ENCODE measurements at places on chromosomes 11 and 22.

- DNase-seq = no peak
Observed at GRCh38 chr11:47111318-47111804, 65.3 kb downstream of the ARFGAP2 start.

- no peak for DNase-seq
Observed at GRCh38 chr11:4960877-4961276, 5.4 kb upstream of the OR51A2 start.

GRCh38 chr11:130653838-130654636, 205.6 kb downstream of the ADAMTS15 start:
- no peak for DNase-seq

GRCh38 chr11:2707736-2708135, 7.9 kb upstream of the KCNQ1OT1 start:
- DNase-seq = no peak

- DNase-seq = no peak
Observed at GRCh38 chr11:114762408-114762807, 84.1 kb downstream of the NXPE2 start.

- DNase-seq = no peak
Observed at GRCh38 chr11:14018441-14018840, 55.9 kb downstream of the SPON1 start.

GRCh38 chr11:3022300-3022967, 30.3 kb upstream of the NAP1L4 start:
- DNase-seq = no peak

GRCh38 chr11:120256178-120256577, 16.2 kb downstream of the POU2F3 start:
- no peak for DNase-seq

DNA sequence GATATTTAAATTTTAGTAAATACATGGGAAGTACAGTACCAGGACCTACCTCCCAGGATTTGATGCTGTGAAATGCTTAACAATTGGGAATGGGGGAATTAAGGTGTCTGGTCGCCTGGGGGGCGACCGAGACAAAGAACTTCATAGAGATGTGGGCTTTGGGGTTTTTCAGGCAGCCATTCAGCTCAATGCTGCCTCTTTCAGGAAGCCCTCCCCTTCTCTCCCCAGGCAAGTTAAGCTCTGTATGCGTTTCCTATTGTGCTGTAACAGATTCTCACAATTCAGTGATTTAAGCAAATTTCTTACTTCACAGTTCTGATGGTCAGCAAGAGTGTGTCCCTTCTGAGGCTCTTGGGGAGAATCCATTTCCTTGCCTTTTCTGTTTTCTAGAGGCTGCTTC, 53.8 kb downstream of the KIAA1671 start:
- DNase-seq = no peak

DNA sequence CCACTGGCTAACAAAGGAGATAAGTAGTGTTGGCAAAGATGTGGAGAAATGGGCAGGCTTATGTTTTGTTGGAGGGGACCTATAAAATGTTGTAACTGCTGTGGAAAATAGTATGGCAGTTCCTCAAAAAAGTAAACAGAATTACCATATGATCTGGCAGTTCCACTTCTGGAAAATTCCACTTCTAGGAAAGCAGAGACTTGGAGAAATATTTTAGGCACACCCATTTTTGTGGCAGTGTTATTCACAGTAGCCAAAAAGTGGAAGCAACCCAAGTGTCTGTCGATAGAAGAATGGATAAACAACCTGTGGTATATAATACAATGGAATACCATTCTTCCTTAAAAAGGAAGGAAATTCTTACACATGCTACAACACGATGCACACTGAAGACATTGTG, 57.0 kb upstream of the ADORA2A start:
- DNase-seq = no peak

- no peak for DNase-seq
Observed at GRCh38 chr22:20254975-20255946, 12.9 kb downstream of the RTN4R start.

DNA sequence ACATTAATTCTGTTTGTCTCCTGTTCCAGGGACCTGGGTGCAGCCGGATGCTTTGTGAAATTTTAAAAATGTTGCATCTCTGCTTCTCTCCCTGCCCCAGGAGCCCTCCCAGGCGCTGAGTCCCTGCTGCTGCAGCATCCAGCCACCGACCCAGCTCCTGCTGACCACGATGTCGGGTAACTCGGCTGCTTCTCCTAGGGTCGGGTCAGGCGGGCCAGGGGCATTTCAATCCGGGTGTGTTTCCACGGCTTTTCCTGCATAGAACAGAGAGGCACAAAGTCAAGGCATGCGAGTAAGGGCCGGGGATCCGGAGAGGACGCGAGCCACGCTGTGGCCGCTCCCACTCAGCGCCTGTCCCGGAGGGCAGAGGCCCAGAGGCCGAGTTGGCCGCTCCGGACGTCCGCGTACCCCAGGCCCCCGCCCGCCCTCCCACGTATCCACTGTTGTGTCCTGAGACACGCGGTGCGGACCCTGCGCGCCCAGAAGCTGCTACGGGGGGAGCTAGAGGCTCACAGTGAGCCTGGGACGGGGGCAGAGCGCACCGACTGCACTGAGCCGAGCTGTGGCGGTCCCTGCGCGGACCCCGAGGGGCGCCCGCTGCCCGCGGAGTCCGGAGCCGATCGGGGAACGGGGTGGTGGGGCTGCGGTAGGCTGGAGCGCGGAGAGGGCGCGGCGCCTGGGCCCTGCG, at the start of gene POU2AF3:
Gene POU2AF3 (plus strand): TSS at position 134 of the 688 bp plus-strand sequence. CDS start 36 bp downstream, at position 170.
- DNase-seq = no peak

GRCh38 chr11:31237819-31238760, 131.4 kb downstream of the DCDC1 start:
- DNase-seq = no peak

- DNase-seq = no peak
Observed at GRCh38 chr22:48218889-48219420, 1456.5 kb downstream of the TBC1D22A start.

DNA sequence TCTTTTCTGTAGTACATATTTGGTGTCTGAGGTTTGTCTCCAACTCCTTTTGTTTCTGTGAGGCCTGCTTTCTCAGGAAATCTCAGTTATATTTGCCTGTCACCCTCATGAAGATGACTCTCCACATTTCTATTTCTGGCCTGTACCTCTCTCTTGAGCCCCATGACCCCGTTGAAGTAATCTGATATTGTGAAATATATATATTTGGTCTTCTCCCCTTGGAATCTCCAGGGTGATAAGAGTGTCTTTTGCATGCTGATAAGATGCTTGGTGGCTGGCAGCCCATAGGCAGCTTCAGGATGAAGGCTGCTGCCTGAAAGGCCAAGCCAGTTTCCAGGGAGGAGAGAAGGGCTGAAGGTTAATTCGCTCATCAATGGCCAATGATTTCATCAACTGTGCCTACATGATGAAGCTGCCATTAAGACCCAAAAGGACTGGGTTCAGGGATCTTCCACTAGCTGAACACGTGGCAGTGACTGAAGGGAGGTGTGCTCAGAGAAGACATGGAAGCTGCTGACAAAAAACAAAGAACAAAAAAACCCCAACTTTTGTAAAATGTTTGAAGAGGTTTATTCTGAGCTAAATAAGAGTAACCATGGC, 67.4 kb downstream of the MICAL2 start:
- no peak for DNase-seq

GRCh38 chr11:111397034-111397433, 18.0 kb upstream of the POU2AF1 start:
- no peak for DNase-seq

GRCh38 chr22:41324821-41325528, 23.6 kb downstream of the ZC3H7B start:
- DNase-seq = no peak

DNA sequence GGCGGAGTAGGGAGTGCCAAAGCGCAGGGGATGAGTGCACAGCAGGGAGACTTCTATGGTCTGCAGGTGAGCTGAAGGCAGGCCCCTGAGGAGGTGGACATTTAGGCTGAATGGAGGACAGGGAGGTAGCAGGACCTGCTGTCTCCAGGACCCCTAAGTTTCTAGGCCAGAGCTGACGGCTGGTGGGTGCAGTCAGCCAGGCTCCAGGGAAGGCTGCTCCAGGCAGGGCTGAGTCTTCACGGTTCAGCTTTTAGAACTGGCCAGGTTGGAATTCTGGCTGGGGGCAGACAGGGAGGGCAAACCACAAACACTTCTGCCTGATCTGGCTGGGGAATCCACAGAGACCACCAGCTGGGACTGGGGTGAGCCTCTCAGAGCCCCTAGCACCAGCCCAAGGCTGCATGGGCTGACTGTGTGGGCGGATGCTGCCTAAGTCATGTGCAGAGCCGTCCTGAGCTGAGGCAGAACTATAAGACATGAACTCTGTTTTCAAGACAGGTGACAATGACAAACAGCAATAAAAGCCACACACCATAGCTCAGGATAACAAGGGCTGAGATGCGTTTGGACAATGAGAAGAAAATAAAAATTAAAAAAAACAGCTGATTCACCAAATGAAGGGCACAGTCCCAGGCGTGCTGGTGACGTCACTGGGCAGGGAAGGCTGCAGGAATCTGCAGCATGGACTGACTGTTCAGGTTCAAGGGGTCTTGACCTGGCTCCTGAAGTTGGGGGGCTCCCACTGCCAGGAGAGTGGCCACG, 10.4 kb upstream of the MALAT1 start:
- no peak for DNase-seq

GRCh38 chr11:29263971-29264682, 752.7 kb downstream of the KCNA4 start:
- no peak for DNase-seq

DNA sequence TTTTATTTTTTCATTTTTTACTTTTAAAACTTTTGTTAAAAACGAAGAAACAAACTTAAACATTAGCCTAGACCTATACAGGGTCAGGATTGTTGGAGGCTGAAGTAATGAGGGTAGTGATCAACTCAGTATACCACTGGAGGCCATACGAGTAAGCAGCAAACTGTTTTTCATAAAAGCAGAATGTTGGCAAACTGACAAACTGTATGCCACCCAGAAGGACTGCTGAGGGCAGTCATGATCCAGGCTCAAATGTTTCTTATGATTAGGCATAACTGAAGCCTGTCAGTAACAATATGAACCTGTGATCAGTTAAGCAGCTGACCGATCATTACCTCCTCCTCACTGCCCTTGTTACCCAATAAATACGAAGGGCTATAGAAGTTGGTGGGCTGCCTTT, 10.2 kb upstream of the SC5D start:
- no peak for DNase-seq

DNA sequence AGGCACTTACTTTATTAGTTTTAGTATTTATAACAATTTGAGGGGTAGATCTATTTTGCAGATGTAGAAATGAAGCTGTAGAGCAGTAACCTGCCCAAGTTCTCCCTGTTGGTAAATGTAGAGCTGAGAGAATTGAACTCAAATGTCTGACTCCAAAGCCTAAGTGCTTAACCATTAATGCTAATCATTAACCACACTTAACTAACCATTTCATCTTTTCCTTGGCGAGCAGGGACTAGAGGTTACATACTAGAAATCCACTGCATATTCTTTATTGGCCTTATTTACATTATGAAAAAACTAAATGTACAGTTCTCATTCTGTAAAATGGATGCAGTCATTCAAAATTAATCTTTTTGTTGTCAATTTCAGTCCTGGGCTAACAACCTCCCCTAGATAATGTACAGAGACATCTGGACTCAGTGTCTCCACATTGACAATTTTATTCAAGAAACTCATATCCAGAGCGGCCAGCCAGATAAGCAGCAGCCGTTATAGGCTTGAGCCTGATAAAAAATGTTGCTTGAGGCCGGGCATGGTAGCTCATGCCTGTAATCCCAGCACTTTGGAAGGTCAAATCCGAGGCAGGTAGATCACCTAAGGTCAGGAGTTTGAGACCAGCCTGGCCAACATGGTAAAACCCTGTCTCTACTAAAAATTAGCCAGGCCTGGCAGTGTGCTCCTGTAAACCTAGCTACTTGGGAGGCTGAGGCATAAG, 76.7 kb upstream of the PICALM start:
- no peak for DNase-seq

DNA sequence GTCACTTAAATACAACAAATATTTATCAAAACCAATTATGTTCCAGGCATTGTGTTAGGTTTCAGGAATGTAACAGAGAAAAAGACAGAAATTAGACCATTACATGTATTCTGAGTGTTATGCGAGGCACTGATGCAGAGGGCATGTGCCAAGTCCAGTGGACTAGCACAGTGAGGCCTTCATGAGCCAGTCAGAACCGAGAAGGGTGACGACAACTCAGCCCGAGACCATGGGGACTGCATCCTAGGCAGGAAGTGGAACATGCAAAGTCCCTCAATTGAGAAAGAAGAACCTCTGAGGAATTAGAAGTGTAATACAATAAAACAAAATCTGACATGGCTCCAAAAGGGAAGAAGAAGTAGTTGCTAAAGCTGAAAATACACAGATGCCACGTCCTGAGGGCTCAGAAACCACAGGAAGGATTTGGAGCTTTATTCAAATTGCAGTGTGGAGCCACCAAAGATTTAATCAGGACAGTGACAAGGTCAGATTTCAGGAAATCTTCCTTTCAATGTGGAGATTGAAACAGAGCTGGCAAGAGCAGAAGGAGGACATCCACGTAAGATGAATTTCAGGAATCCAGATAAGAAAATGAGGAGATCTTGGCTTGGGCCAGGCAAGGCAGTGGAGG, 529.6 kb downstream of the NTM start:
- DNase-seq = no peak

DNA sequence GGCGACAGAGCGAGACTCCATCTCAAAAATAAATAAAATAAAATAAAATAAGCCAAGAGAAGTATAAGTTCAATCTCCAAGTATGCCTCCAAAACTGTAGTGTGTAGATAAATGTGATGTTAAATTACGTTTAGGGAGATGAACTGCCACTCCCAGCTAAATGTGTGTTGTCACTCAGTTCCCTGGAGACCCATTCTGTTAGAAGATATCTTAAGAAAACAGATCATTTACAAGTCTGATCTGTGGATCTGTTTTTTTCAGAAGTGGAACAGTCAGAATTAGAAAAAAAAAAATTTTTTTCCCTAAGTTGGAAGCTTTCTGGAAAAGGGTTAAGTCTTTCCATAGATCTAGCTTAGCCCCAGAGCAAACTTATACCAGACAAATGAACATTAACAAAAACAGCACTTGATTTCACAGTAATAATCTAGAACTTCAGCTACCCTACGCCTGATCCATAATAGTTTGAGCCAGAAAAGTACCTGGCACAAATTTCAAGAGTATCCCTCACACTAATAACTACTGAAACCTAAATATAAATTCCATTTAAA, 18.2 kb downstream of the CELF1 start:
- no peak for DNase-seq

- DNase-seq = peak; percentile 57
Observed at GRCh38 chr22:46737976-46738646, at the start of gene CERK. TSS of gene CERK (minus strand) at chr22:46738252. CDS start at chr22:46738148, 104 bp downstream.

All from stimulated activated CD4-positive, alpha-beta T cell treated with anti-CD3 and anti-CD28 coated beads, Interleukin-1b, Interleukin-23, amount 100 ng/mL, for 4 hours (primary cell).